ENCODE measurements at places on chromosomes 2 and 18.

GRCh38 chr2:207276248-207276647 lies 110.5 kb upstream of the KLF7 start:
- DNase-seq = no peak

DNA sequence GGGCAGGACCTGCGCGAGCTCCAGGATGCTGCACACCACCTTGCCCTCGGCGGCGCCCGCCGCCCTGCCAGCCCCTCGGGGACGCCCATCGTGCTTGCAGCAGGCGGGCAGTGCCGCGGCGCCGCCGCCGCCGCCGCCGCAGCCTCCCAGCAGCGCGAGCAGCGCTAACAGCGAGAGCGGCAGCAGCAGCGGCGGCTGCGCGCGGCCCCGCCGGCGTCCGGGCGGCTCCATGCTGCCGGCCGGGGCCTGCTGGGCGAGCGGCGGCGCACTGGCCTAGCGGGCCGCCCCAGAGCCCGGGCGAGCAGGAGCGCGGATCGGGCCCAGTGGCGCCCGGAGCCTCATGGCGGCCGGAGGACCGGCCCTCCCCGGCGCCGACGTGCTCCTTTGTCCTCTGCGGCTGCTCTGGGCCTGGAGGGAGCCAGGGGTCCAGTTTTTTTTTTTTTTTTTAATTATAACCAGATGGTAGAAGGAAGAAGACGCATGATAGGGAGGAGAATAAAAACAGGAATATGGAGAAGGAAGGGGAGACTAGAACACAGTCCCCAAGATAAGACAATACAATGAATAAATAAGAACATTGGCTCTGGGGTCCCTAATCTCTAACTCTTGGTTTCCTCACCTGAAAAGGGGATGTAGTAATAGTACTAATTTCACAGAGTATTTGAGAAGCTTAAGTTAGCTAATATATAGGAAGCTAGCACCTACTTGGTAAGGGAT lies 17.1 kb upstream of the ANKRD62 start:
- DNase-seq = no peak

DNA sequence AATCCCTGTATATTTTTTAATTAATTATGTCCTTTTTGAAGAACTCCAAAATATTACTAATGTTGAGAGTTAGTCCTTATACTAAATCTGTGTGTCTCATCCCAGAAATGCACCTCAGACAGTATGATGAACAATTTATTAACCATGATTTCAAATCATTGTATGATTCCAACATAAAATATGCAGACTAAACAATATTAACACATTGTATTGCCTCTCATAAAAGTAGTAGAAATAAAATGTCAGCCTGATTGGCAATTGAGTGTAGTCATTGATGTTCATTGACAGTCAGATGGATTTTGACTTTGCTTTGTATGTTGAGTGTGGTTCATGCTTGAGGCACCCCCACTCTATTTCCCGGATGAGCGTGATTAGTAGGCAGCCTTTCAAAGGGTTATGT lies 57.5 kb downstream of the KCTD18 start:
- DNase-seq = no peak

DNA sequence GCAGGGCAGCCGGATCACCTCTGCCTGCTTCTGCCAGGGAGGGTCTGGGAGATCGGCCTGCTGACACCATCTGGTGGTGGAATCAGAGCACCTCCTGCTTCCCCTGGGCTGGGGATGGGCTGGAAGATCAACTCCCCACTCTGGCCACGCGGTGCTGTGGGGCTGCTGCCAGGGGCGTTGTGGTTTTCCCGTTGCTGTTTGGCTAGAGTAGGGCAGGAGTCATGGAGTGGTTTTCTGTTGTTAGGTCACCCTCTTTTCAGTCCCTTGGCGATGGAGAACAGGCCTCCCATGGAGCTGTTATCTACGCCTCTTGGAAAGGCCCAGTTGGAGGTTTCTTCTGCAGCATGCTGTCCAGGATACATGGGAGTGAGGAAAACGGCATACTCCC lies 15.2 kb downstream of the BCL2L11 start:
- DNase-seq = no peak

DNA sequence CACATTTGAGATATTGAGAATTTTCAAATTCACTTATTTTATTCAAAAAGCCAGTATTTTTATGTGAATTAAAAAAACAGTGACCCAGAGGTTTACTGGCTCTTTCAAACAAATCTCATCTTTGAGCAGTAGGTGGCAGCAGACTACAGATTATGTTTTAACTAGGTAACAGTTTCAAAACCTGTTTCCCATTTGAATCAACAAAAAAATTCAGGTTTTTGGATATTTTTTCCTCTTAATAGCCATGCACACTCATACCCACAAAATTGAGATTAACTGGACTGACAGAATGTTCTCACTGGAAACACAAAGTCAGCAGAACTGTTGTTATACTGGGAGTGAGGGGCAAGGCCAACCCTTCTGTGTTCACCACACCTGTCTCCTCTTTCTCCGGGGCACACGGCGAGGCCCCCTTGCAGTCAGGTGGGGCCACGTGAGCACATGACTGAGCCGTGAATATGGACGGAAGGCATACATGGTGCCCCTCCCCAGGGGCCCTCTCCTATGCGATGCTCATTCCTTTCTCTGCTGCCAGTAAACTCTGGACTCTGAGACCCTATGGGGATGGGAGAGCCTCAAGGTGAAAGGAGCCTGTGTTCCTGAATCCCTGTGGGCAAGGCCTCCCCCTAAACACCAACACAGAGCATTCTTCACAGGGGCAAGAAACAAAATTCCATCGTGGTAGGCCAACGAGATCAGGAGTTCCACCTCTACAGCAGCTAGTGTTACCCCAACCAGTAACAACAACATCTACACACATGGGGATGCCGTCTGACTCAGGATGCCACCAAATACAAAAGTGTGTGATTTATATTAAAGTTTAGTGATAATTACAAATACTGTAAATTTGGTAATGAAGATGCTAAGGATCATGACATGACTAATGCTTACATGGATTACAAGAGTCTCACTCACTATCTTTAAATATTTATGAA lies 80.4 kb downstream of the LPIN2 start:
- DNase-seq = no peak

DNA sequence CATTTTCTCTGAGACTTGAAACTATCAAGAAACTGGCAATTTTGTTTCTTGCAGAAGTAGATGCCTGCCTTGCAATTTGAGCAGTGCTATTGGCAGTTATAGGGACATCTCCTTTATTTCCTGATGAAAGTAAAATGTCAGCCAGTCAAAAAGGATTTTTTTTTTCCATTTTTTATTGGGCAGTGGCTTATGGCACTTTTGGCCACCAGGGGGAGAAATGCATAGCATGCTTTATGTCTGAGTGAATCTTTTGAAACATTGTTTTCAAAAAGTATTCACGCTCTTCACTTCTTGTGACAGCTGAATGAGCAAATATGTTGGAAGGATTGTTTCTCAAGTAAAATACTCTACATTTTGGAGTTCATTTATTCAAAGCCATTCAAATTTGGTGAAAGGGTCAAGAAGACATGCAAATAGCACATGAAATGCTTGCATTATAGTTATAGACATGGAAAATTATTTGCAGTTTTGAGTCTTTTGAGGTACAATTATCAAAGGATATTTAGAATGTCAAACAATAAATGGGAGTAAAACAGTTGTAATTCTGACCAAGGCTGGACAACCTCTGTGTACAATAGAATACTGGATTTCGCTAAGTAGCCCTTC lies 491.0 kb downstream of the CDH2 start:
- DNase-seq = no peak

DNA sequence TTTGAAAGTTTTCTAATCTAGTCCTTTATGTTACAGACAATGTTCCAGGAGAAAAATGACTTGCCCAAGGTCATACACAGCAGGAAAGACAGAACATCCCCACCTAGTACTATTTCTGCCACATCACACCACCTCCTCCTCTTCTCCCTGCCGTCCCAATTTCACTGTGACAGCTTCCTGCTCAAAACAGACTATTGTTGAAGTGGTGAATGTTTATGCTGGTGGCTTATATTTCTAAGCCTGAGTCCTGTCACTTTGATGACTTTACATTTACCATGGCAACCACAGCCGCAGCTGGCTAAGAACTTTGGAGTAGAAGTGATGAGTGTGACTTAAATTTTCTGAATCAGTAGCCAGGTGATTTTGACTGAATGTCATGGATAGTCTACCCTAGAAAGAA lies 10.0 kb downstream of the GALNT5 start:
- no peak for DNase-seq

Measured in epithelial cell of prostate (primary cell).